ENCODE measurements at places on chromosomes 5 and 9.

GRCh38 chr5:59062986-59063683 lies 480.3 kb downstream of the RAB3C start:
- no peak for DNase-seq

DNA sequence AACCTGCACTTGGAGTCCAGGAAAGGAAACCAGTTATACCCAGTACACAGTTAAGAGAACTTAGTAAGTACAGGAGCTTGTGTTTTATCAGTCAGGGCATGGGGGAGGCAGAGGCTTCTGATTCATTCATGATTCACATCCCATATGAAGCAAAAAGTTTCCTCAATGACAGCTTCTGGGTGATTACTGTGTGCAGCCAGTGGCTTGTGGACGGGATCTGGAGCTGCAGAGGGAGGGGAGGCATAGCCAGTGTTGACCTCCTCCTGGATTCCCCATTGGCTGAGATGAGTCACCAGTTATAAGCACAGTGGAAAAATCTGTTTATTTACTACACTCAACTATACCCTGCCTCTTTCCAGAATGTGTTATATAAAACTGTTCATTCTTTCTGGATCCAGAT lies 17.7 kb downstream of the IL31RA start:
- peak; percentile 41 for DNase-seq

GRCh38 chr5:36637101-36637500 lies 30.7 kb downstream of the SLC1A3 start:
- no peak for DNase-seq

- DNase-seq = no peak
Measured at GRCh38 chr5:171442287-171443042, 23.0 kb downstream of the FGF18 start.

DNA sequence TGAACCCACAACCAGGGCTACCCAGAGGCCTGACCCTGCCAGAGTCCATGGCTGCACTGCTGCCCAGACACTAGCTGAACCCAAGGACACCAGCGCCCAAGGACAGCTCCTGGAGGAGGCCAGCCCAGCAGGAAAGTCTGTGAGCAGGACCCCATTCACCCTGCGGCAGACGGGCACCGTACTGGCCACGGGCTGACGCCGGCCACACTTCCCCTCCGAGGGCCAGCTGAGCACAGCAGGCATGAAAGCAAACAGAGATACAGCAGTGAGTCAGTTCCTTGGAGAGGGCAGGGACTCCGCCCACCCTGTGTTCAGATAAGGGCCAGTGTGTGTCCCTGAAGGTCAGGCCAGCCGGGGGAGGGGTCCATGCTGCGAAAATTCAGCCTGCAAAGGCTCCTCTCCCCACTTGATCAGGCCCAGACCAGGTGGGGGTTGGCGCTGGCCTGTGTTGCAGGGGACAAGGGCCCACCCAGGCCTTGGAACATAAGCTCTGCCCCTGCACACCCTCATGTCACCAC lies 3.2 kb downstream of the RNF208 start:
- no peak for DNase-seq

- no peak for DNase-seq
Measured at GRCh38 chr5:172624996-172625964, 15.8 kb upstream of the NEURL1B start.

DNA sequence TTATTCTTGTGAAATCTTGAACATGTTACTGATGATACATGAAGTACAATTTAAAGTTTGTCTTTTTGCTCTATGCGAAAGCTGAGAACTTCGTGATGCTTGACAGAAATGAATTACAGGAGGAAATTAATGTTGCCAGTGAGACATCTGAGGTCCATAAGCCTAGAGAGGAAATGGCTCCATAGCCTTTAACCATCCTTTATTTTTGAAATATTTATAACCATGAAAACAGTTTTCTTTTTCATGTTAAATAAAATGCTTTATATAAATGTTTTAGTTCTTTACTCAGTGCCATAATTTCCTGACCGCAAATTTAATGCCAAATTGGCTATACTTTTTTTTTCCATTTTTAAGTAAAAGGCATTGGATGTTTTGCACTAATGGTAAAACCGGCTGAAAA lies 29.1 kb downstream of the F2RL2 start:
- DNase-seq = no peak

DNA sequence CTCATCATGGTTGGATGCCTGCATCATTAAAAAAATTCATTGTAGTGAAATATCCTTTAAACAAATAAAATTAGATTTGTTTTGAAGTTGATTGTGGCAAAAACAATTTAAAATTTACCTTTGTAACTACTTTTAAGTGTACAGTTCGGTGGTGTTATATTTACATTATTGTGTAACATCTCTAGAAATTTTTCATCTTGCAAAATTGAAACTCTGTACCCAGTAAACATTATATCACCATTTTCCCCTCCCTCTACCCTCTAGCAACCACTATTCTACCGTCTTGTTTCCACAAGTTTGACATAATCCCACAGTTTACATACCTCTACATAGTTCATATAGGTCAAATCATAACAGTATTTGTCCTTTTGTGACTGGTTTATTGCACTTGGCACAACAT lies 2.0 kb upstream of the KIAA1958 start:
- no peak for DNase-seq

DNA sequence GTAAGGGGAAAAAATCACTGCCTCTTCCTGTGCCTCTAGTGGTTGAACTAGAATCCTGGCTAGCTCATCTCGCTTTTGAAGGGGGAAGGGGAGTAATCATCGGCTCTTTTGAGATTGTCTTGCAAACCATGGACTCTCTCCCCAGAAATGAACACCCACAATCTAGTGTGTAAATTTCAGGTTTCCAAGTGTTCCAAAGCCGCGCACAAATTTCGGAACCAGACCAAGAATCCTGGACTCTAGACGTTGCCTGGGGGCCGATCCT lies 4.9 kb upstream of the FOXE1 start:
- DNase-seq = no peak

DNA sequence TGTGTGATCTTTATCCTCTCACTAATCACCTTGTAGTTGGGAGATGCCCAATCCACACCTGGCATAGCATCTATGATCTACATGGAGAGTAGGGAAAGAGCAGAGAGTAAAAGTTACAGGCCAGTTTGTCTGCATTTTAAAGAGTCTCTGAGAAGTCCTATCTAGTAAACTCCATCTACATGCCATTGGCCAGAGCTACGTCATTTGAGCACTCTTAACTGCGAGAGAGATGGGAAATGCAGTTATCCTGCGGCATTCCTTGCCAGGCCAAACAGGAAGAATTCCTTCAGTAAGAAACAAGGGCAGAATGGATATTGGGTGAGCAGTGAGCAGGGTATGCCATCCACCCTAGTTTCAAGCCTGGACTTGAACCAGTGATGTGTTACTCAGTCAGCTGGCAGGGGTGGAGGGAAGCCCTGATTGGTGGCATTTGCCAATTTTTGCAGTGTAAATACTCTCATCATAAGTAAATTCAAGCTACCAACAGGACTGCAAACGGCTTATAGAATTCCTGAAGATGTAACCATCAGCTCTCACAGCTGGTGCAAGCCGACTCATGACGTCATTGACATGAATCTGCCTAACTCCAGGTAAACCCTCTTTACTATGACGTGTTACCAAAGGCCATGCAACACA lies 156.8 kb upstream of the MSX2 start:
- DNase-seq = no peak

DNA sequence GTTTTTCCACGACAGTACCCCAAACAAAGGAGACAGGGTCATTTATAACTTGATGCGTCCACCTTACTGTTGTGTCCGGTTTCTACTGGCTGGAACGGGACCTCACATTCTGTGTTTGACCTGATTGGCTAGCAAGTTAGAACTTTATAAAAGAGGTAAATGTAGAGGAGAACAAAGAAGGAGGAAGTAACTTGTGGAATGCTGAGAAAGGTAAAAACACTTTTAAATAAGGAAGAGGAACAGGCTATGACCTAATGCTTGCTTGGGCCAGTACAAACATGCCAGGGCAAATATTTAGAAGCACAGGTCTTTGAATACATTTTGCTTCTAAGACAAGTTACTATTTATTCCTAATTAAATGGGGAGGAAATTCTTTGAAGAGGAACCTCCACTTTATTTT lies 251.6 kb downstream of the KIAA0825 start:
- no peak for DNase-seq

- no peak for DNase-seq
Measured at GRCh38 chr5:160237571-160238093, 8.3 kb downstream of the FABP6 start.

- no peak for DNase-seq
Measured at GRCh38 chr9:127762111-127762676, 16.3 kb downstream of the SH2D3C start.

- no peak for DNase-seq
Measured at GRCh38 chr5:177510567-177511053, 984 bp upstream of the DOK3 start.

- DNase-seq = no peak
Measured at GRCh38 chr5:74392711-74393351, 247.7 kb downstream of the ENC1 start.

GRCh38 chr9:76608575-76609273 lies 149.7 kb downstream of the GCNT1 start:
- DNase-seq = no peak

DNA sequence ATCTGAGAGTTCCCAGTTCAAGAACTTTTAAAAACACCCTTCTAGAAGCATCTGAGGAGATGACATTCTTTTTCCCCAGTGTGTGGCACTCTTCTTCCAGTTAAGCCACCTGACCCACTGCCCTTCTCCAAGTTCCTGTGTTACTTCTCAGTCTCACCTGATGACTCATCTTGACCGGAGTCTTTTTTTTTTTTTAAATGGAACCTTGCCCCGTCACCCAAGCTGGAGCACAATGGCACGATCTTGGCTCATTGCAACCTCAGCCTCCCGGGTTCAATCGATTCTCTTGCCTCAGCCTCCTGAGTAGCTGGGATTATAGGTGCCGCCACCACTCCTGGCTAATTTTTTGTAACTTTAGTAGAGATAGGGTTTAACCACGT lies 224.1 kb upstream of the DAB2 start:
- no peak for DNase-seq

DNA sequence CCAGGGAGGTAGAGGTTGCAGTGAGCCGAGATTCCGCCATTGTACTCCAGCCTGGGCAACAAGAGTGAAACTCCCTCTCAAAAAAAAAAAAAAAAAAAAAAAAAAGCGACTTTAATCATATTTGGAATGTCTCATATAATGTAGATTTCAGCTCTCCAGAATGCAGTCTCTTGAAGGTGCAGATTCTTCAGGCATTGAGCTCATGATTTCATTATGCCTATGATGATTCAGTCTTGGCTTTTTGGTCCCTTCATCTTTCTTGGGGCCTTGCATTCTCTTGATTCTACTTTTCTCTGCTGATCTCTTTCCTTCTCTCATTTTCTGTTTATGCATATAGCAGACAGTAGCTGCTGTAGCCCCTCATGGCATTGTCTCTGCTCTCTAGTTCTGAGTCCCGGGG lies 22.9 kb downstream of the KDM4C start:
- no peak for DNase-seq

DNA sequence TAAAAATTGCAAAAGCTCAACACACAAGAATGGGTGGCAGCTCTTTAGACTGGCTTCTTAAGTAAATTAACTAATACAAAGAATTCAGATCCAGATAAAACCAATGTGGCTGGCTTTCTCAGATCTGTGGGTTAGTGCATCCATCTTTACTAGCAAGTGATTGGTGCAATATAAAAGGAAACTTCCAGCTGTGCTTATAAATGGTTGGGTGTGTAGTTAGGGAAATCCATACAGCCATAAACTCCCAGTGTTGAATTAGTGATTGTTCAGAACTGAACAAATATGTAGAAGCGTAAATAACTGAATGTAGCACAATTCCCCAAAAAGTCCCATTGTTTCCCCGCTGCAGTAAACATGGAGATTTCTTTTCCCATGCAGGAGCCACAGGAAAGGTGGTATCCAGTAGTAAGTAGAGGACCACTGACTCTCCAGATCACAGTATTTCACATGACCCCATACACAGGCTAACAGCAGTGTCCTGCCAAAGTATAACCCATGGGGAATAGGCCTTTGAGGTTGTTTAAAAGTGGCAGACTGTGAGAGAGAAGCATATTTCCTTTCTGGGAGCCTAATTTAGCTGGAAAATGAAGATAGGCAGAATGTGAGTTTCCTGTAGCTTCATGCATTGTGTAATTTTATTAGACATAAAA lies 173.1 kb upstream of the SLC12A2 start:
- DNase-seq = no peak

DNA sequence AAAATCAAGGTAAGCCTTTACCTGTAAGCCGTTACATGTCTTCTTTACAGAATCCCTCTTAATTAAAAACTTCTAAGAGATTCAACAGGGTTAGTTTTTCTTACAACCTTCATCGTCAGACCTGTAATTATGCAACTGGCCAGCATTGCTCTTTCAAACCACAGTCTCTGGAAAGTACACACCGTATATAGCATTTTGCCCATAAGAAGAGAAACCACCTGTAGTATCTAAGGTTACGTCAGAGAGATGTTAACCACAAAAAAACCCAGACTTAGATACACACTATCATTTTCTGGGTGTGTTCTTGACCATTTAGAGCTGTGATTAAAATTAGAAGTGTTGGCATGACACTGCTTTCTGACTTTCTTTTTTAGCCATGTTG lies 140.0 kb downstream of the MUSK start:
- no peak for DNase-seq
